Pancreas (tissue), 10 donors: ENCODE measurements at places on chromosomes 6 and 20. TPM values are rescaled to one million over a fixed set of nuclear protein-coding genes. Genes with fewer than 3 reads are reported as not detected.

The WFDC10A gene
- not detected for total RNA-seq

The ADGRF1 gene
- 0.34 TPM for total RNA-seq

The PRICKLE4 gene
- total RNA-seq, result 0.88 TPM

The HLA-DMB gene
- total RNA-seq, result 5.4 TPM

The CALHM4 gene
- not detected for total RNA-seq

The RUNX2 gene
- 0.55 TPM for total RNA-seq

The PLTP gene
- 122 TPM for total RNA-seq

The HAO1 gene
- 0.24 TPM for total RNA-seq

The SLC17A2 gene
- not detected for total RNA-seq

The SMIM29 gene
- 6.3 TPM for total RNA-seq

The TMEM200A gene
- total RNA-seq, result 0.32 TPM

The IMPG1 gene
- 0.04 TPM for total RNA-seq

The TCP11 gene
- not detected for total RNA-seq

The SPATS1 gene
- total RNA-seq, result not detected

The PSORS1C1 gene
- 0.08 TPM for total RNA-seq

The CDYL gene
- 9.7 TPM for total RNA-seq

The FIG4 gene
- total RNA-seq, result 4.8 TPM

The SCUBE3 gene
- total RNA-seq, result 0.05 TPM

The SH3BGRL2 gene
- 10.3 TPM for total RNA-seq

The OR2B2 gene
- not detected for total RNA-seq

The PPP1R3D gene
- total RNA-seq, result 3.3 TPM

The SRMS gene
- not detected for total RNA-seq

The OLIG3 gene
- total RNA-seq, result not detected

The ENPP5 gene
- total RNA-seq, result 4.4 TPM

The SHLD1 gene
- 2.2 TPM for total RNA-seq

The CLPSL2 gene
- 2.4 TPM for total RNA-seq

The SAMD3 gene
- total RNA-seq, result 1.5 TPM

The FAM83D gene
- total RNA-seq, result 0.06 TPM

The PIM1 gene
- total RNA-seq, result 25.3 TPM

The CST5 gene
- not detected for total RNA-seq

The SPINT3 gene
- not detected for total RNA-seq

The ADGRF4 gene
- not detected for total RNA-seq

The C6orf58 gene
- 0.15 TPM for total RNA-seq
